ENCODE measurements at places on chromosomes 7 and 10.

GRCh38 chr10:88781206-88781605 lies 21.3 kb upstream of the LIPM start:
- no peak for DNase-seq

DNA sequence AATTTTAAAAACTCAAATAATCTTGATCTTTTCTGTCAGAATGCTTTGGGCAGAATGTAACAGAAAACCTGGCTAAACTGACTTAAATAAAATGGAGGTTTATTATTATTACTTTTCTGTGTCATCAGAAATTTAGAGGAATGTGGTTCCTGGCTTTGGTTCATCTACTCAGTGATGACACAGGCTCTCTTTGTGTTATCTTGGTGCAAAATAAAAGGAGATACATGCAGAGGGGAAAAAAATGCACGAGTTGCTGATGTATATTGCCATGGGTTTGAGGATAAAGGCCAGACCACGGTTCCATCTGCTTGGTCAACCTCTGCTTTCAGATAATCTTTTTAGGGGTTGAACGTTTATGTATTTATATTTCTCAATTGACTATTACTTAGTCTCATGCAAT lies 181.4 kb downstream of the SUGCT start:
- DNase-seq, result no peak

DNA sequence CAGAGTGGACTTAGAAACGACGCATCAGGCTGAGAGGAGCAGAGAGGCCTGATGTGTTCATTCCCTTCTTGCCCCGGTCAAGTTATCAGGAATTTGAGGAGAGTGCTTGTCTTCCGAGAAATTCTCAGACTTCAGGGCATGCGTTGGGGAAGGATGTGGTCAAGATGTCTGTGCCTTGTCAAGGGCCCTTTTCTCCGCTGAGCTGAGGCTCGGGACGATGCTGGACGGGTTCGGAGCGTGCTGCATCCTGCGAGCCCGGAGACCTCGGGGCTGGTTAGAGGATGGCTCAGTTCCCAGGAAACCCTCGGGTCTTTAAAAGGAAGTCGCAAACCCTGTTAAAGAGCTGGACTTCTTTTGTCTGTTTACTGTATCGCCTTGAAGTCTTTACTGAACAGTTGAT lies 325.4 kb downstream of the ADARB2 start:
- DNase-seq, result no peak

GRCh38 chr7:91826377-91826776 lies 54.1 kb downstream of the MTERF1 start:
- no peak for DNase-seq

GRCh38 chr7:94431176-94431575 lies 36.5 kb downstream of the COL1A2 start:
- DNase-seq, result no peak

Measured in CD4-positive, alpha-beta T cell treated with Interleukin-6 for 4 hours (primary cell).